ENCODE measurements at places on chromosomes 13 and 19.

- no peak for DNase-seq
Measured at GRCh38 chr13:48148454-48148853, 53.5 kb upstream of the MED4 start.

DNA sequence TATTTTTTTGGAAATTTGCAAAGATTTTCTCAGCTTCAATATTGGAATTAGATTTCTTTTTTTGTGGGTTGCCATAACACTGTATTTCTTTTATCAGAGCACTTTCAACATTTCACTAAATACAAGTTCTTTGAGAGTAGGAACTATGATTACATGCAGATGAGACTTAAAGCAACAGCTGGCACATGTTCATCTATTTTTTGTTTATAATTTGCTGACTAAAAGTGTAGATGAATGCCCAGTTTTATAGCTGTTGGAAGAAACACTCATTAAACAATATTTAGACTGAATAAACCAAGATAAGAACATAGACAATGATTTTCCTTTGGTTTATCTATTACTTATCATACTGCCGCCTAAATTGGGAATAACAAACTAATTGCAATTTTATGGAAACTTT is 803.0 kb upstream of the KLHL1 start:
- DNase-seq, result no peak

DNA sequence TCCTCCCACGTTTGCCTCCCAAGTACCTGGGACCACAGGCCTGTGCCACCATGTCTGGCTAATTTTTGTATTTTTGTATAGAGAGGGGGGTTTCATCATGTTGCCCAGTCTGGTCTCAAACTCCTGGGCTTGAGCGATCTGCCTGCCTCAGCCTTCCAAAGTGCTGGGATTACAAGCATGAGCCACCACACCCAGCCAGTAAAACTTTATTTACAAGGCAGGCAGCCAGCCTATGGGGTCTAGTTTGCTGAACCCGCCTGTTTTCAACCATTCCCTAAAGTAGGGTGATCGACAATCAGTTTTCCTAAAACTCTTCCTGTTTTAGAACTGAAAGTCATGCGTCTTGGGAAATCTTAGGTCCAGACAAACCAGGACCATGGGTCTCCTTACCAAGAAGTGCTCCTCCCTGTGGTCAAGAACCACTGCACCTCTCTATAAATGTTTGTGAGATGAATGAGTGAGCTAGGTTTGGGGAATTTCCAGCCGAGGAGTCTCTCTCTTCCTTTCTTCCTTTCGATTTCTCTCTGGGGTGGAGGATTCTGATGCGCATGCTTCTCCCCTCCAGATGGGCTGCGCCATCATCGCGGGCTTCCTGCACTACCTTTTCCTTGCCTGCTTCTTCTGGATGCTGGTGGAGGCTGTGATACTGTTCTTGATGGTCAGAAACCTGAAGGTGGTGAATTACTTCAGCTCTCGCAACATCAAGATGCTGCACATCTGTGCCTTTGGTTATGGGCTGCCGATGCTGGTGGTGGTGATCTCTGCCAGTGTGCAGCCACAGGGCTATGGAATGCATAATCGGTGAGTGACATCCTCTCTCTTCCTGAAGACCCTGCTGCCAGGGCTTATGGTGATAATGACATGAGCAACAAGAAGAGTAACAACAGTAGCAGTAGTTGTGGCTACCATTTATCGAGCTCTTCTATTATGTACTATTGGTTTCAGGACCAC is 38.7 kb downstream of the ADGRE1 start:
- no peak for DNase-seq

DNA sequence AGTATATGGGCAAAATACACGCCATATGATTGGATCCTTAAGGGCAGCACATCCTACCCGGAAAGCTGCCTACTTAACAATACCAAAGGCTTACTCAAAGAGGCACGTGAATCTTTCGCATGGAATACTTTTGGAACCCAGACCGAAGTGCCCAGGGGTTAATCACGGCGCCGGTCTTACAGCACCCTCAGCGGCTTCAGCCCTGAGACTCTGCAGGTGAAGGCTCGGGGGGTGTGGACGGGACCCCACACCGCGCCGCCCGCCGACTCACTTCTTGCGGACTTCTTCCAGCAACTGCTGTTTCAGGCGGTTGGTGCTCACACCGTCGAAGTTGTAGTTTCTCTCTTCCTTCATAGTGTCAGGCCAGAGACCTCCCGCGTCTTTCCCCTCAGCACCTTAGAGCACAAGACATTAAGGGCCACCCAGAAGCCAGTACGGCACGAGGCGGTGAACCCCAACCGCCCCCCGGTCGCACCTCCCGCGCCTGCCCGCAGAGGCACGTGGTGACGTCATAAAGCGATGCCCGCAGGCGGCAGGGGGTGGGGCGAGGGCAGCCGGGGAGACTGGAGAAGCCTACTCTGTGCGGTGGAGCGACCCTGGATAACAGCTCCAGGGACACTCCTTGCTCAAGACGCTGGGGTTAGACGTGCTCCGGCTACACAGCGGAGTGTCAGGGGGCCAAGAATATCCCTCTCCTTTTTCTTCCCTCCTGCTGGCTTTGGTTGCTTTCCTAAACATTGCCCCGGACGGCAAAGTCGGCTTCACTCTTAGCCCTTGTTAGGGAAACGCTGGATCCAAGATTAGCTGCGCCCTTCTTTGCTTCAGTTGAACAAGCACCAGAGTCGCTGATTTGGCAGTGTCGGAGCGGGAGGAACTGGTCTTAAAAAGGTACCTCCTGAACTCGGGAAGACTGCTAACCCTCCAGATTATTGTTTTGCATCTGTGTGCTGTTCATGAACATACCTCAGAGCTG is at the start of gene CCDC169:
Gene CCDC169, minus strand, starts transcription at position 449 of the 973 bp plus-strand sequence. Its CDS starts 95 bp downstream, at position 354.
- DNase-seq, result peak; percentile 90

- DNase-seq, result no peak
Measured at GRCh38 chr19:5996623-5997320, 18.8 kb upstream of the RANBP3 start.

DNA sequence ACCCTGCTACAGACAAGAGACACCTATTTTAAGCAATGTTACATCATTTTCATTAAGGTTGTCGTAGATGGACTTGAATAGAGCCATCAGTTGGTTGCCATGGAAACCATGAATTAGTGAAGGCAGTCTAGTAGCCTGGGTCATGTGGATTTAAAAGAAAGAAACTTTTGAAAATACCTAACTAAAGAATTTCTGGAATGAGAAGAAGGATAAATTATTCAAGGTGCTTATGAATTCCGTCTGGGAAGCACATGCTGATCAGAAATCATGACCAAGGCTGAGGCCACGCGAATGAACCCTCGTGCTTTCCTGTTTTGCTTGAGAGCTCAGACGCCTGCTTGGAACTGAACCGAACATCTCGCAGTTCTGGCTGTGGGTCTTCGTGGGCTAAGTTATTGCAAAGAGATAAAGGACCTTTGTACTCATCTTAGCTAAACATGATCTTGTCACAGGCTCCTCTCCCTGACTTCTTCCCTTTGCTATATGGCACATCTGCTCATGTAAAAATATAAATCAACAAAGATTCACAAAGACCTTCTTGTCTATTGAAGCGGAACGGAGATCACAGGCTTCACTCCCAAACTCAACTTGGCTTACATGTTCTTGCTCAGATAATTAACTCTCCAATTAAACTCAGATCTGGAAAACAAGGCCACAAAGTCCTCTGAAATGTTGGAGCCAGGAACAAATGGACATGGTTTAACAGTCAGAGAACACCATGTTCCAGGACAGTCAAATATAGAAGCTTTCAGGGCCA is 140.2 kb downstream of the NUFIP1 start:
- DNase-seq, result no peak

DNA sequence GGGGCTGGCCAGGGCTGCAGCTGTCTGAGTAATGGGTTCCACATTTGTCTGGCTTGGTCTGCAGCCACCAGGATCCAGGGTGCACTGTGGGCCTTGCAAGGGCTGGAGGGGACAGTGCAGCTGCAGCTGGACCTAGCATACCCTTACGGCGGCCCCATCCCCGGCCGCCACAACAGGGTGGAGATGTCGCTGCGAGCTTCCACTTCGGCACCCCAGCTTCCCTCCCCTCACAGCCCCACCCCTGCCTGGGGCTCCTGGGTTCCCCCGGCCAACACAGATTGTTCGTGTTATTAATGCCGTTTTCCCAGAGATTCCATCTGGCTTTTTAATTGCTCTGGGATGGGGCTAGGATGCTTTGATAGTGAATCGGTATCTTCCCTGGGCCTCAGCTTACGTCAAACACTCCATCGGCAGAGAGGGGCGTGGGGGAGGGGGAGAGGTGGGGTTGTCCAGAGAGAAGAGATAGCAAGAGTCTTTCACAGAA is 5.8 kb downstream of the CEBPA start:
- no peak for DNase-seq

- no peak for DNase-seq
Measured at GRCh38 chr13:83166550-83166949, 715.7 kb downstream of the SLITRK1 start.

DNA sequence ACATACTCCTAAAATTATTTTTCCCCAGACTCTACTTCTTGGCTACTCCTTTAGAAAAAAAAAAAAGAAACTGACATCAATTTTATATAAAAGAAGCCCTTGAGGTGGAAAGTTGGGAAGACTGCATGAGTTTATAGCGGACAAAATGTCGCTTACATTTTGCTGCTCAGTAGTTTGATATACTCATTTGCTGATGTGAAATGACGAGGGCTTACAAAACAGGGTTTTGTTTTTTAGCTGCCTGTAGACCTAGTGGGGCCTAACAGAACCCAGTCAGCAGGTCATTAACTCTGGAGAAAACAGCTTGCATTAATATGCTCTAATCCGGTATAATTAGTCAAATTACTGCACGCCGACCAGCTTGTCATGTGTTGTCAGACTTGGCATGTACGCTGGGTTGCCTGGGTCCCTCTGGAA is 37.6 kb upstream of the MAB21L1 start:
- DNase-seq, result no peak

DNA sequence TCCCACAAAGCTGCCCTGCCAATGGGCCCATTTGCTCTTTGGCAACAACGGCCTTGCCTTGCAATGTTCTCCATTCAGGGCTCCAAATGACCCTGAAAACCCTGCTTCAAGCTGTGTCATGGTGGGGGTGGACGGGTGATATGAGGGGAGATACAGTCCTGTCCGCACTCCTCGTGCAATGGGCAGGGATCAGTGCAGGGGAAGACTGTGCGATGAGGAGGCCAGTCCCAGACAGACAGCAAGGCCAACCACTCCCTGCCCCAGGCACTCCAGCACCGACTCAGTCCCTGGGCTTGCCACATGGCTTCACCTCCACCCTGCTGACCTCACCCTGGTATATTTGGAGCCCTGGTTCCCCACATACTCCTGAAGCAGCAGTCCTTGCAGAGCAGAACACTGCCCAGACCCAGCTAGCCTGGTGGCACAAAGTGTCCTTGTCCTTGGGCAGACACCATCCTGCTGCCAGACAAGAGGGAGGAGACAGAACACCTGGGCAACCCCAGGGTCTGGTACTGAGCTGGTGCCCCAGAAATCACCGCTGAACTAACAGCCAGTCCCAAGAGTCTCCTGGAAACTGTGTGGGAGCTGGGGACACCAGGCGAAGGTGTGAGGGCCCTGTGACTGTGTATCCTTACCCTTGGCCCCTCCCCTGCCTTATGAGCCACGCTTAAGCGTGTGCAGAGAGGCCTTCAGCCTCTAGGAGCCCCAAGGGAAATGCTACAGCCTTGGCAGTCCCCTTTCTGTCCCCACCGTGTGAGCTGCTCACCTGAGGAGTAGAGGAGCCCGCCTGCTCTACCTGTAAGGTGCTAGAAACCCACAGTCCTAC is 9.1 kb upstream of the SLC35E1 start:
- no peak for DNase-seq

GRCh38 chr13:47407808-47408207 is 511.0 kb upstream of the HTR2A start:
- no peak for DNase-seq

DNA sequence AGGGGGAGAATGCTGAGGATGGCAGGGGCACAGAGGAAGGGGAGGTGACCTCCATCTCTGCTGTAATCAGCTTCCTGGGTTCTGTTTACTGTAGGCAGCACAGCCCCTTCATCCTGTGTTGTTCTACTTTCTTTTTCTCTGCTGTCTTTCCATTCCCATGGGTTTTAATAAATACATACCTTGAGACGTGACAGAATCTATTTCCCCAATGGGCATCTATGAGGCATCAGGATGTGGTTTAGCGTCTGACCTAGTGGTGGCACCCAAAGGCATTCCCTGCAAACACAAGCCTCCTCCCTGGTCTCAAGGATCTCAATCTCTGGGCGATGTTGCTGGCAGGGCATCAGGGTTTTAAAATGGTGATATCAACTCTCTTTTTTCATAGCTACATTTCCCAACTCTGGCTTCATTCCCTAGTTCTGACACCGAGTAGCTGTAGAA is 60.8 kb downstream of the ALOX5AP start:
- DNase-seq, result no peak

DNA sequence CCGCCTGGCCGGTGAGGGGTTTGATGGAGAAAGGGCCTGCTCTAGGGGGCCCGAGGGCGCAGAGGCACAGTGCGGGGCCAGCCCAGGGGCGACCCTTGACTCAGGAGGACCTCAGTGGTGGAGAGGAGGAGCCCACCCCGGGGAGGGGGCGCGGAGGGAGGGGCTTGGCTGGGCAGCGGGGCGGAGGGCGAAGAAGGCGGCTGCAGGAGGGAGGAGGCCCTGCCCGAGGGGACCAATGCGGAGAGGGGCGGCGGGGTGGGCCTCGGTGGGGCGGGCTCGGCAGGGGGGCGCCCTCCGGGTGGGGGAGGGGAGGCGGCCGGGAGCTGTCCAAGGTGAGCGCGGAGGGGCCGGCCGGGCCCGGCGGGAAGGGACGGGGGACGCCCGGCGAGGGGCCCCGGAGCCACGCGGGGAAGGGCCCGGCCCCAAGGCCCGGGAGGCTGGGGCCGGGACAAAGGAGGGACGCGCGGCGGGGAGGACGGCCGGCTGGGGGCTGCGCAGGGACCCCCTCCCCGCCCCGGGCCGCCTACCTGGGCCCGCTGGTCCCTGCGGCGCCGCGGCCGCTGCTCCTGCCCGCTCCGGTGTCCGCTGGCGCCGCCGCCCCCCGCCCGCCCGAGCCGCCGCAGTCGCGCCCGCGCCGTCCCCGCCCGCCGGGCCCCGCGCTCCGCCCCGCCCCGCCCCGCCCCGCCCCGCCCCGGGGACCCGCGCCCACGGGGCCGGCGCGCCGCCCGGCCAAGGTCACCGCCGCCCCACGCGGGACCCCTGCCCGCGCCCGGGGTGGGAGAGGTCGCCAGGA is at the start of gene DIRAS1:
Gene DIRAS1, minus strand, starts transcription at position 596 of the 793 bp plus-strand sequence. CDS start 3,566 bp downstream, outside the sequence.
- DNase-seq, result peak; percentile 28

DNA sequence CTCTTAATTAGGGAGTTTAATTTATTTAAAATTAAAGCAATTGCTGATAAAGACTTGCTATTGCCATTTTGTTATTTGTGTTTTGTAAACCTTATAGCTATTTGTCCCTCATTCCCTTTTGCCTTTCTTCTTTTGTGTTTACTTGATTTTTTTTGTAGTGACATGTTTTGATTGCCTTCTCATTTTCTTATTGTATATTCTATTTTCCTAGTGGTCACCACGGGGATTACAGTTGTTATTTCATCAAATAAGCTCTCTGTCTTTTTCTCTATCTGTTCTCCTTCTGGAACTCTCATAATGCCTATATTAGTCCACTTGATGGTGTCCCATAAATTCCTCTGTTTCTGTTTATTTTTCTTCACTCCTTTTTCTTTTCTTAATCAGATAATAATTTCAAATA is 64.4 kb upstream of the FRY start:
- no peak for DNase-seq

Data from WERI-Rb-1 (cell line).